ENCODE measurements at places on chromosomes 7 and 10.

- no peak for DNase-seq
These were observed 50.4 kb downstream of the ADRA2A start for GRCh38 chr10:111127081-111127848.

GRCh38 chr7:92626281-92626809 is 36.2 kb upstream of the FAM133B start:
- DNase-seq, result no peak

DNA sequence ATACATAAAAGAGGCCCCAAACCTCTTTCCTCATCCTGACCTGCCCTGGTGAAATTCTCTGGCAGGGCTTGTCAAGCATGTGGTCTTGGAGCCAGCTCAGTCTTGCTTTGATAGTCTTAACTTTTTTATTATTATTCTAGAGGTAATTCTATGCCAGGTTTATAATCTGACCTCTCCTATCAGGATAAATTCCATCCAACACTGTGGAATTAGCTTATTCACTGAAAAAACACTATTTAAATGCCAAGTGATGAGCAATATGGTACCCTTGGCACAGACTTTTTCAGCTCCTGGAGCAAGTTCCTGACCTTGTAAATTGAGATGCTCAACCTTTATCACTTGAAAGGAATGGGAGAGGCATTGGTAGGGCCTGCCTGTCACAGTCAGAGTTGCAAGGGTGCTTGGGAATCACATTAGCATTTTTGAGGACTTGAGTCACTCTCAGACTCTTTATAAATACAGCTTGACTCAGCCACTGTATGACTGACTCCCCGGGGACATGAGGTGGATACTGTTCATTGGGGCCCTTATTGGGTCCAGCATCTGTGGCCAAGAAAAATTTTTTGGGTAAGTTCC is at the start of gene CPA4:
Gene CPA4 (plus strand): TSS at position 480 of the 576 bp plus-strand sequence. CDS start 20 bp downstream, at position 500.
- DNase-seq, result no peak

GRCh38 chr10:48896756-48897440 is 42.7 kb downstream of the LRRC18 start:
- no peak for DNase-seq

GRCh38 chr7:130732980-130733930 is 752 bp downstream of the KLF14 start:
- peak; percentile 56 for DNase-seq

DNA sequence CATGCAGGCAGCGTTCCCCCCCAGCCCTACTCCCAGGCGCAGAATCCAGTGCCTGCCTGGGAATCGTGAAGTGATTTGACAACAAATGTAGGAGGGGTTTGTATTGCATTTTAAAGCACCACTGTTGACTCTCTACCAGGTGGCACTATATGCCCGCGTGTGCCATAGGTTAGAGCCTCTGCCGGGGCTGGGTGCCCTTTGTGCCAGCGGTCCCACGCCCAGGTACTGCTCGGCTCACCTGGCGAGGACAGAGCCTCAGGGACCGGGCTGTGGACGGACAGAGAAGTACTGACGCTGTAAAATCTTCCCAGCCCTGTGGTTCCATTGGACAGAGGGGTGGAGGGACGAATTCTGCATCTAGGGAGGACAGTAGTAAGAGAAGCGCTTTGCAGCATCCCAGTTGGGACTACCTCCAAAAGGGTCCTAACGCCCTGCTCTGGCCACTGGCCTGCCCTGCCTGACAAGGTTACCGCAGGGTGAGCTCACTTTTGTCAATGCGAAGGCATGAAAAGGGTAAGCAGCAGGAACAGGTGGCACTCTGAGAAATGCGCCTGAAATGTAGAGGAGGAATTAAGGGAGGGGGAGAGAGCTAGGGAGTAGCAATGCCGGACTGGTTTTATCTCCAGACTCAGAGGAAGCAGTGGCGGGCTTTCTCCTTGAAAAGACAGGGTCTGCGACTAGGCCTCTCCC is 788 bp upstream of the CACNA2D1 start:
- DNase-seq, result peak; percentile 76

DNA sequence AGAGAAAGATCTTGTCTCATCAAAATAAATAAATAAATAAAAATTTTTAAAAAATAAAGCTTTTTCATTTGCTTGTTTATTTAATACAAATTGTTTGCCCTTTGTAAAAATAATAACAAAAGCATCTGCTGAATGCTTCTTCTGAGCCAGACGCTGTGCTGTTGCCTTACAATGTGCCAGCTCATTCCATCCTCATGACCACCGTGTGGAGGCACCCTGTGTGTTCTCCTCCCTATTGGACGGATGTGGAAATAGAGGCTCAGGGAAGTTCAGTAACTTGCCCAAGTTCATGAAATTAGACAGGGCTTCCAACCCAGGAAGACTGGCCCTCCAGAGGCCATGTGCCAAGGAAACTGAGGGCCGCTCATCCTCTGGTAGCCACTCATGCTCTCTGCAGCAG is 120.6 kb downstream of the SH3PXD2A start:
- DNase-seq, result no peak

DNA sequence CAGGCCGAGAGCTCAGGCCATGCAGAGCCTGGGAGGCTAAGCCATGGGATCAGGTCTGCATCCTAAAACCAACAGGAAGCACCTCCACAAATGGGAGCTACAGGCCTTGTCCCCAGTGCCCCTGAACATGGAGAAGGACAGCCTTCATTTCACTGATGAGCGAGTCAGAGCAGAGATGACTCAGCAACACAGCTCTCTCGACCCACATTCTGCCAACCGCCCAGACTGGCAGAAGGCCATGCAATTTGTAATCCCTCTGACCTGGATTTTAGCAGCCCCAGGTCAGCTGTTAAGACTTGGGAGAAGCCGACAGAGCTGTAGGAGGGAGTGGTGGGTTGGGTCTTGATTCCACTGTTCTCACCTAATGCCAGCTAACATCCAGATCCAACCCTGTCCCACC is 25.5 kb downstream of the VOPP1 start:
- peak; percentile 83 for DNase-seq

GRCh38 chr7:142873281-142873784 is 12.2 kb downstream of the TRPV6 start:
- no peak for DNase-seq

DNA sequence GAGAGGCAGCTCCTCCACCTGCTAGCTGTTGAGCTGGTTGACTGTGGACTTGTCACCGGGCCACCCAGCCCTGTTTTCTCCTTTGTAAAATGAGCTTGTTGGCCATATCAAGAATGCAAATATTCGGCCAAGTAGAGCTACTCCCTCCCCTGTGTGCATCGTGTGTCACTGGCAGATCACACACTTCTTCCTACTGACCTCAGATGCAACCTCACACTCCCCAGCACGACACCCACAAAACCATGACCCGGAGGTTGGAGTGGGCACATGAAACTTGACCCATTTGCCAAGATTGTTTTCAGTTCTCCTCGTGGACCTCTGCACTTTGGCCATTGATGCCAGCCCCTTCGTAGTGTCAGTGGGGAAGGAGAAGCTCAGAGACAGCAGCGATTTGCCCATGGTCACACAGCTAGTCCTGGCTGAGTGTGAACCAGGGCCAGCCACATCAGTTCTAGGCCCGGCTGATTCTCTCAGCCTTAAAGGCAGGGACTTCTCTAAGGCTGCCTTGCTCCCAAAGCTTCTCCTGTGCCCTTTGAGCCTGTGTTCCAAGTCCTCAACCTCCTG is 101.1 kb downstream of the CDH23 start:
- DNase-seq, result no peak

GRCh38 chr7:111029574-111030251 is 61.2 kb upstream of the LRRN3 start:
- no peak for DNase-seq

GRCh38 chr7:152512706-152513105 is 76.9 kb upstream of the KMT2C start:
- DNase-seq, result no peak

DNA sequence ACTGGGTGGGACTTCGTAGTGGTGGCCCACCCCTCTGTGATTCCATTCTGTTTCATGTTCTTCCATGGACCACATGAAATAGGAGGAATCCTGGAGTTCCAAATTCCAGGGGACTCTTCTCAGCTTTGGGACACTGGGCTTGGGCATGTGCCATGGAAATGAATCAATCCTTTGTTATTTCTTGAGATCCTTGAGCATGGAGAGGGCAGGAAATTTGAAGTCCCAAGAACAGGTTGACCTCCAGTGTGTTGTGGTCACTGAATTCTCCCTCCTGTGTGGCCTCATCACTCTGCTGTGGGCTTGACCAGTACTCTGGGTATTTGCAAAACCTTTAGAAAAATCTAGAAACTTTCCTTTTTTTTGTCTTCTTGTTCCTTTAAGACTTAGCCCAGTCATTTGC is 22.7 kb downstream of the TACR2 start:
- no peak for DNase-seq

GRCh38 chr7:73577627-73578341 is 595 bp downstream of the TBL2 start:
- no peak for DNase-seq

- no peak for DNase-seq
These were observed 5.5 kb downstream of the ADRA2A start for GRCh38 chr10:111082102-111082975.

- DNase-seq, result peak; percentile 25
These were observed 44.6 kb upstream of the BICC1 start for GRCh38 chr10:58467931-58468635.

DNA sequence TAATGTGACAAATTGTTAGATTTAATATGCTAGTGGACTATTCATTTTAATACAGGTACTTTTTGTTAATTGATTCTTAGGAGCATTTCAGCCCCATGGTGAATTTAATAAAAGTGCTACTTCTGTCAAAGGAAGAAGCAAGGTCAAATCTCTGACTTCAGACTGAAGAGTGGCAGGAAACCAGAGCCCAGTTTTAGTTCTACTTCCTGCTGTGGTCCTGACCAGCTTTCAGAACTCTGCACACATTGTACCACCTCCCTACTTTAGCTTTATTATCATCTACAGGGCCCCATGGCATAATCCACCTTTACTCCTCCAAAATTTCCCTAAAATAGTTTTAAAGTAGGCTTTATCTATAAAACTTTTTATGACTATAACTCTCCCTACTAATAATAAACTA is 33.7 kb downstream of the CTTNBP2 start:
- DNase-seq, result no peak

DNA sequence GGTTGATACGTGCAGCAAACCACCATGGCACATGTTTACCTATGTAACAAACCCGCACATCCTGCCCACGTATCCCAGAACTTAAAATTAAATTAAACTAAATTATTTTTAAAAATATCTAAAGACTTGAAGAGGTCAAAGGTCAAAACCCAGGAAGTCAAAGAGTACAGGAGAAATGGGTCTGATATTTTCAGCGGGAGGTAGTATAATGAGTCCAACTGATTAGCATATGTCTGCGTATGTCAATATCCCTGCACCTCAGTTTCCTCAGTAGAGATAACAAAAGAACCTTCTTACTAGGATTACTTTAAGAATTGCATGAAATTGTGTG is 133.0 kb downstream of the TMEM26 start:
- DNase-seq, result no peak

- no peak for DNase-seq
These were observed 41.2 kb upstream of the SVIL start for GRCh38 chr10:29675984-29676383.

- DNase-seq, result no peak
These were observed 27.6 kb upstream of the NANOS1 start for GRCh38 chr10:119001717-119002500.

DNA sequence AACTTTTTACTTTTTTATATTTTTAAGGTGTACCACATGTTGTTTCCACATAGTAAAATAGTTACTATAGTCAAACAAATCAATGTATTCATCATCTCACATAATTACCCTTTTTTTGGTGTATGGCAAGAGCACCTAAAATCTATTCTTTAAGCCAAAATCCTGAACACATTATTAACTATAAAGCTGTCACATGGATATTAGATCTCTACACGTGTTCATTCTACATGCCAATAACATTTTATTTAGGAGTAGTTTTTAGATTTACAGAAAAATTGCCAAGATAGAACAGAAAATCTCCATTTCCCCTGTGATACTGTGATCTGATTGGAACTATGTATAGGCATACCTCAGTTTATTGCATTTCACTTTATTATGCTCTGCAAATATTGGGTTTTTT is 137.1 kb downstream of the SH2D4B start:
- no peak for DNase-seq

Measured in T47D (cell line).